ENCODE measurements at places on chromosomes 3 and 15. TPM values are rescaled to one million over a fixed set of nuclear protein-coding genes. Genes with fewer than 3 reads are reported as not detected.

The ACKR2 gene
- 1.5 TPM for total RNA-seq

The ISLR2 gene
- total RNA-seq = not detected

The P2RY13 gene
- total RNA-seq = not detected

The CELF6 gene
- total RNA-seq = 0.48 TPM

The IMPG2 gene
- total RNA-seq = 0.09 TPM

The GLDN gene
- not detected for total RNA-seq

The IMP3 gene
- total RNA-seq = 66.5 TPM

The TGM4 gene
- not detected for total RNA-seq

GRCh38 chr15:68582236-68582635, 3.4 kb downstream of the CORO2B start:
- DNase-seq = no peak

- no peak for DNase-seq
These were observed 474.2 kb upstream of the ROBO2 start for GRCh38 chr3:76565496-76566210.

DNA sequence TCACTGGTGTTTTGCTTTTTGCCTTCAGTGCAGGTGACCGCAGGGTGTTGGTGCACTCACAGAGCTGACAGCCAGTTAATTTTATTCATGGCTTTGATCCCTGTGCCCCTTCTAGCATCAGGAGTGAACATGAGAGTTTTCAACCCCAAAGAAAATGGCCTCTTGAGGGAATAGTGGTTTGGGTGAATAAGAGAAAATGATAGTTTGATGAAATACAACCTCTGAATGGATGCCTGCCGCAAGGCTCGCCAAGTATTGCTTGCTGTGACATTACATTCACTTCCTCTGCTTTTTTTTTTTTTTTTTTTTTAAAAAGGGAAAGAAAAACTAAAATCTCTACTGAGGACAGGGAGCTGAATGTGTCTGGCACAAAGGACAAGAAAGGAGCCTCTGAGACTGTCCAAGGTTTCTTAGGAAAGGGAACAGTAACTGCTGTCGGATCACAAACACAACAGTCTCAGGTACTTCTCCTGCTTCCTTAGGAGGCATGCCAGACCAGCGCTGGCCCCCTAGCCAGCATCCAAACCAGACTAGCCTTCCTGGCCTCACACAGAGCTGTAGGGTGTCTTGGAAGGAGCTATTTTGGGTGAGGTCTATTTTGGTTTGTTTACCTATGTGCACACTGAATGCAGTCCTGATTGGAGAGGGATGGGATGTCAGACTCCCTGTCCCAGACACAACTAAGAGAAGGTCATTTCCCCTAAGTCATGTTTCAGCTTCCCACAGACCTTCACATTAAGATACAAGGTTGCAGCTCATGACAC, 29.0 kb downstream of the CCDC80 start:
- DNase-seq = no peak

- DNase-seq = no peak
These were observed 47.7 kb upstream of the HES1 start for GRCh38 chr3:194087995-194088855.

- DNase-seq = no peak
These were observed 403.8 kb upstream of the ADAMTS9 start for GRCh38 chr3:65091565-65091964.

GRCh38 chr3:160259589-160259988, 34.4 kb downstream of the C3orf80 start:
- no peak for DNase-seq

DNA sequence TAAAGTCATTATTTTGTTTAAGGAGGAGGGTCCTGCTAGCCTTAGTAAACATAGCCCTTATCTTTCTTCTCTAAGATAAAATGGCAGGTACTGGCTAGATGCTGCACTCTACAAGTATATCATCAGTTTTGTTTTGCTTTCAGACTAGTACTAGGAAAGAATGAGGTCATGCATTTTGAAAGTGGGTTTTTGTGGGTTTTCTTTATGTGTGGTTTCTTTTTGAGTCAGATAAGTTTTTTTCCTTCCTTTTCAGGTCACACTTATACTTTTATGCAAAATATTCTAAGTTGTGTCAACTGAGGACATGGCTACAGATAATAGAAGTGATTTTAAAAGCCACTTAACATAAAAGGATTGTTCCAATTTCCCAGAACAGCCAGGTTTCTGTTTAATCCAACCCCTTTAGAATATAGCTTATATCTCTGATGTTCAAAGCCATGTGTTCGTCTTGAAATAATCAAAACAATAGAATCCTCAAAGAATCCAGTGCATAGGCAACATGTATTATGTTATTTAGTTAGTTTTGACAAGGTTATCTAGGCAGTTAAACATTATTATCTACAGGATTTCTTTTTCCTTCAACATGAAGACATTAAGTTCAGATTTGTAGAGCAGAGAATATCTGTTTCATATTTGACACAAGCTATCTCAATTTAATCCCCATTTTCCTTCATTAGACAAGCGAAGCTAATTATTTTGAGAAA, 406.2 kb downstream of the RBMS3 start:
- DNase-seq = no peak

GRCh38 chr3:111797171-111797615, 61.9 kb upstream of the PHLDB2 start:
- no peak for DNase-seq

DNA sequence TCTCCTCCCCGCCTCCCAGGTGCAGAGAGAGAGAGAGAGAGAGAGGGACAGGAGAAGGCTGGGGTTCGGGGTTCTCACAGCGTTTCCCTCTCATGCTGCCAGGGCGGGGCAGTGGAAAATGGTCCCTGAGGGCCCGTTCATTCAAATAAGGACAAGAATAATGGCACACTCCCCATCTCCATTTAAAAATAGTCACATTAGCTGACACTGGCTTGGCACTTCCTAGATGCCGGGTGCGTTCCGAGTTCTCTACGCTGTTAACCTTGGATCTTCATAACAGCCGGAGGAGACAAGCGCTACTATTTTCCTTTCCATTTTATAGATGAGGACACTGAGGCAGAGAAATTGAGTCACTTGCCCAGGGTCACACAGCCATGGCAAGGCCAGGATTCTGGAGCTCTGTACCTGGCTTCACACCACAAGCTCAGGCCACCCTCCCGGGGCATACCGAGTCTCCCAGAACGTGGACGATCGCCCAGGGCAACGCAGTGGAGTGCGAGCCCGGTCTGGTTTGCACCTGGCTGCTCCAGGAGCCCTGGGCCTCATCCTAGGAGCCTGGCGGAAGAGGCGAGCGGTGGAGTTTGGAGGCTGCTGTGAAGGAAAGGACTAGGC, 608 bp upstream of the SLC6A6 start:
- no peak for DNase-seq

DNA sequence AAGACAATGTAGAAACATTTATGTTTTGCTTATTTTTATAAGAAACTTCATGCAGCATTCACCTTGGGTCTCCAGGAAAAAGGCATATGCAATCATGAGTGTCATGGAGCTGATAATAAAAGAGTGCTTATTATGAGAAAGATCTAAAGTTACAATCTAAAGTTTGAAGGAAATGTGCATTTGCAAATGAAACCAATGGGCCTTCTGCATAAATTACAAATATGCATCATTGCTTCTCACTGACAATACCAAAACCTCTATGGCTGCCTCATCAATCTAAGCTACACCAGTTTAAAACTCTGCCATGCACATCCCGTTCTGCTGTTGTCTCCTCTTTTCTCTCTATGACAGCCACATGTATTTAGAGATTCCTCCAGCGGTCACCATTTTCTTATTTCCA, 103.2 kb upstream of the ABI3BP start:
- DNase-seq = no peak

DNA sequence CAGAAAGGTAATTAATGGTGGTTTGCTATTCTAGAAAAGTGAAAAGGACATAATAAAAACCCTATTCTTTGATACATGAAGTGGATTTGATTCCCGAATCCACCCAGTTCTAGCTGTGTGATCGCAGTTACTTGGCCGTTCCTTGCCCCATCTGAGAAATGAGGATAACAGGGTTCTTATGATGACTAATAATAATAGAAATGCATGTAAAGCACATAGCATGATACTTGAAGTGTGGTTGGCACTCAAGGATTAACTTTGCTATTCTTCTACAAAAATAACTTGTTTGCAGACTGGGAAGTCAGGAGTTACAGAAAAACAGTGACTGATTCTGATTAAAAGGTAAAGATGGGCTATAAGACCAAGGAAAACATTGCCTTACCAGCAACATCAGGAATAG, 26.8 kb downstream of the PARL start:
- no peak for DNase-seq

DNA sequence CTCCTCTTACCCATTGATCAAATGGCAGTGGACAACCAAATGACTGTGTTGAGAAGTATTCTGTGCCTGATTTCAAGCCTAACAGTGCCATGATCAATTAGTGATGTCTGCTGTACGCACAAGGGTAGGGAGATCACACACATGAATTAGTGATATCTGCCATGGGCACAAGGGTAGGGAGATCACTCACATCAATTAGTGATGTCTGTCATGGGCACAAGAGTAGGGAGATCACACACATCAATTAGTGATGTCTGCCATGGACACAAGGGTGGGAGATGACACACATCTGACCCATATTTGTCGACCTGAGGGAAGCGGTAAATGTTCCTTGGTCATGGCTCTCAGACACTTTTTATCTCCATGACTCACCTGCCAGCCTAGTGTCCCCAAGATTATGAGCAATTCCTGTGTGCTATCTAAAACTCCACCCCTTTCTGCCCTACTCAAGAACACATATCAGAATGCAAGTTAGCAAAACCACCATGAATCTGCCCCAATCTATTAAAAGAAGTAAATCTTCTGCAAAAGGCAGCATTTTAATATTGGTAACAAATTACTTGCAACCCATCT, 165.0 kb downstream of the NTRK3 start:
- DNase-seq = no peak

DNA sequence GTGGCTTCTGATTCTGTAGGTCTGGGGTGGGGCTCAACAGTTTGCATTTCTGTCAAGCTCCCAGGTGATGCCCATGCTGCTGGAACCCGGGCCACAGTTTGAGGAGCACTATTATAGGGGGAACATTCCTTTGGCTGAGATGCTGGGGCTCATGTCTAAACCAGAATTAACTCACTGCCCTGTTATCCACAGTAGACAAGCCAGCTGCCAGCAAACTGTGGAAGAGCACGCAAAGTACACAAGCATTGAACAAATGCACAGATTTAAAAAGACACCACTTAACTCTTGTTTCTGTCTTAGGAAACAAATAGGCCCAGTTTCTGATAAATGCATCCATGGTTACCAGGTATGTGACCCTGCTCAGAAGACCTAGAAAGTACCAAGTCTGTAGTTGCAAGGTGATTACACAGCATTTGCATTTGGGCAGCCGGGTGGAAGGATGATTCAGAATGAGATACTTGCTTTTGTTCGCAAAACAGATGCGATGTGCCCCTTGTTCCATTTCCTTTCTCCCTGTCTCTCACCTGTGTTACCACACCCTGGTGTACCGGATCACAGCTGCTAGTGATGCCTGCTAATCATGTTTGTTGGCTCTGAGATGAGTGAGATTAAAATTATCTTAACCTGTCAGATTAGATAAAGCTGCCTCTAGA, 12.4 kb downstream of the GYG1 start:
- no peak for DNase-seq

- DNase-seq = no peak
These were observed 1.6 kb downstream of the PTX3 start for GRCh38 chr3:157438194-157438730.

- peak; percentile 65 for DNase-seq
These were observed 22.4 kb downstream of the LIPC start for GRCh38 chr15:58453931-58454793.

GRCh38 chr3:139893267-139893962, 41.6 kb upstream of the CLSTN2 start:
- no peak for DNase-seq

DNA sequence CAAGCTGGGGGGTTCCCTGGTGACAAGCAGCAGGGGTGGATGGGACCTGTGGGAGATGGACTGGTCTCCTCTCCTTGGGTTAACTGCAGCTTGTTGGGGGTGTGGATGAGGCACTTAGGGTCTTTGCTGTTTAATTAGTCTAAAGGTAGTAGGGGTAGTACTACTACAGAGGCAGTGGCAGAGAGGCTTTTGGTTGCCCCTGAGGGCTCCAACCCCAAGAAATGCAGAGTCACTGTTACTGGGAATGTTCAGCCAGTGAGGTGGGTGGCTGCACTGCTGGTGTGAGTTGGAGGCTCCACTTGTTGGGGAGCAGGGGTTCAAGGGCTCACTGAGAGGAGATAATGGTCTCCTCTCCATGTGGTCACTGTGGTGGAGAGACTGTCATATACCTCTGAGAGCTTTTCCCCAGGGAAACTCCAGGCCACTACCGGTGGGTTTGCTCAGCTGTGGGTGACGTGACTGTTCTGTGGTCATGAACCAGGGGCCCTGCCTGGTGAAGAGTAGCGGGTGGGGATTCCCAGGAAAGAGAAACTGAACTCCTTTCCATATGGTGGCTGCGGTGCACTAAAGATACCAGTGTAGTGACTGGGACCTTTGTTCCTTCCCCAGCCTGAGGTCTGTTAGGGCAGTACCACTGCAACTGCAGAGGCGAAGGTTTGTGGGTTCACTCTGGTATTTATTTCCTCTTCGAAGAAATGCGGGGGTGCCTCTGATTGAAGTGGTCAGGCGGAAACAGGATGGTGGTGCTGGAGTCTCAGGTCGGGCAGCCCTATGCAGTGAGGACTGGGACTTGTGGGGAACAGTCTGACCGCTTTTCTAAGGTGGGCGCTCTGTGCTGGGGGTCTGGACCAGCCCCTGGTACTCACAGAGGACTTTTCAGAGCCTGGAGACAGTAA, 68.9 kb upstream of the TNFSF10 start:
- peak; percentile 96 for DNase-seq

- no peak for DNase-seq
These were observed 157.5 kb downstream of the FBLN2 start for GRCh38 chr3:13706451-13706850.

- DNase-seq = peak; percentile 25
These were observed 604 bp downstream of the KCTD6 start for GRCh38 chr3:58492494-58492905.

DNA sequence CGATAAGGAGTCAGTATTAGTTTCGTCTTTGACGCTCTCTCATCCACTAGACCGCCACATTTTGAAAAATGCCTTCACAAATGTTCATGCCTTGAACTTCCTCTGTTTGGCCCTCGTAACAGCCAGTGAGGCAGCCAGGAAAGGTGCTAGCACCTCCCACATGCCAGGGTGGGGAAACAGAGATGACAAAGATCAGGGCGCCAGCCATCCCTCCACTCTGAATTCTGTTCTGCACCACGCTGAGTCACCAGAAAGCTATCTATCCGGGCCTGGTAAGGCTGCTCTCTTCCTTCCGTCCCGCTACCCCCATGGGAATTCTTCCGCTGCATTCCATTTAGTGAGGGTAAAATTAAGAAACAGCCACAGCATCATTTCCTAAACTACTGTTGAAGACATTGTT, 31.3 kb upstream of the BCL2L10 start:
- no peak for DNase-seq

- DNase-seq = no peak
These were observed 86.5 kb downstream of the ST6GAL1 start for GRCh38 chr3:187016639-187017345.

- DNase-seq = no peak
These were observed 230.8 kb downstream of the FEZF2 start for GRCh38 chr3:62142331-62143085.

DNA sequence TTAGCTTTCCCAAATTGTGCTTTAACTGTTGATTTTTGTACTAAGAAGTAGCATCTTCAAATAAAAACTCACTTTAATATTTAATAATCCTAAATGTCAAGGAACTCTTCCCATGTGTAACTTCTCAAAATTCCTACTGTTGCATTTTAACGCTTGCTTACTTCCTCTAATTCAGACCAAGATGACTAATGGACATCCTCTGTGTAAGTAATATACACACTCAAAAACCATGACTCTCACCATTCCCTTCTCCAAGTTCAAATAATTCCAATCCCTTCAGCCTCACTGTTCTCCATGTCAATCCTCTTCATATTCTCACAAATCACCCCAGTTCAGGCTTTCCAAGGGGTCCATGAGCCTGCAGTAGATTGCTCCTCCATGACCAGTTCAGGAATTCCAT, 13.0 kb downstream of the MRPL46 start:
- DNase-seq = no peak
